Stimulated activated CD8-positive, alpha-beta memory T cell treated with anti-CD3 and anti-CD28 coated beads, Interleukin-4, amount 100 ng/mL, for 1 hour (primary cell): ENCODE measurements at places on chromosomes 12 and 14.

DNA sequence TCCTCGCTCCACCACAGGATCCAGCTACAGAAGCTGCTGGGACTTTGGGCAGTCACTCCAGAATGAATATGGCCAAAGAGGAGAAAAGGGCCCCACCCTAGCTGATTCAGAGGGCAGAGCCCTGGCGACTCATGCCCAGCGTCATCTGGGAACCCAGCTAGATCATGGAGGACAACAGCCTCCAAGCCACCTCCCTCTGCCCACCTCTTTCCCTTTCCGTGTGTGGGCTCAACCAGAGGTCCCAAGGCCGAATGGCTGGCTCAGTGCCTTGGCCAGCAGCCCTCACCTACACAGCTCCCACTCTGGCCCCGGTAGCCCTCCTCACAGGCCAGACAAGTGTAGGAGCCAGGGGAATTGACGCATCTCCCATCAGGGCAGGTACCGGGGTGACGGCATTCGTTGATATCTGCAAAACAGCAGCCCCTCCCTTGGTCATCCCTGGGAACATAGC is 17.4 kb downstream of the ISCA2 start:
- DNase-seq: no peak

DNA sequence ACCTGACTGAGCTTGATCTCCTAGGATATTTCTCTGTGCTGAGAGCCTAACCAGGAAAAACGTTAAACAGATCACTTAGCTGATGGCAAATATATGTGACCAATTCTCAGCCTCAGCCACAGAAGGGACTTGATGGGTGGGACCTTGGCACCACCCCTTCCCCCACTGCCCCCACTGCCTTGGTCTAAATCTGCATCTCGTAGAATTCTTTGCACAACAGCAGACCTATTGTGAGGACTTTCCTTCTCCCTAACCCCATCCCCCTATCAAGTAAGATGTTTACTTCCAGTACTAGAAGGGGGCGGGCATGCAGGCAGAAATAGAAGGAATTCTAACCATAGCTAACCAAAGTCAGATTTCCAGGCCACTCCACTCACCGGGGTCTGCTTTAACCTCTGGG is 313.2 kb downstream of the PCNX1 start:
- DNase-seq: no peak

DNA sequence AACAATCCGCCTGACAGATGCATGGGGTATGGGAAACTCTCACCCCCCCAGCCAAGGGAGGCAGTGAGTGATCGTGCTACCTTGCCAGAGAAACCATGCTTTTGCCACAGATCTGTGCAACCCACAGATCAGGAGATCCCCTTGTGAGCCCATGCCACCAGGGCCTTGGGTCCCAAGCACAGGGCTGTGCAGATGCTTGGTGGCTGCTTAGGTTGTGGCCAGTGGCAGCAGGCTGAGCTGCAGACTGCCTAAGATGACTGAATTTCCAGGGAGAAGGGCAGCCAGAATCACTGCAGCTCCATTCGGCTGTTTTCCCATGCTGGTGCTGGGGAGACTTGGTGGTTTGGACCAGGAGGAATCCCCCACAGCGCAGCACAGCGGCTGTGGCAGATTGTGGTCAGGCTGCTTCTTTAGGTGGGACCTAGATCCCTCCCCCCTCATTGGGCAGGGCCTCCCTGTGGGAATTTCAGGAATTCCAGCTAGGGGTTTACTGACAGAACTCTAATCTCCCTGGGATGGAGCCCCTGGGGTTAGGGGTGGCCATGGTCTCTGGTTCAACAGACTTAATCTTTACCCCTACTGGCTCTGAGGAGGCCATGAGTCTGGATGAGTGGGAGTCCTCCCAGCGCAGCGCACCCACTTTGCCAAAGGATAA is 264.6 kb upstream of the DAAM1 start:
- DNase-seq: no peak

GRCh38 chr12:30694412-30695198 is 1.1 kb downstream of the IPO8 start:
- no peak for DNase-seq

DNA sequence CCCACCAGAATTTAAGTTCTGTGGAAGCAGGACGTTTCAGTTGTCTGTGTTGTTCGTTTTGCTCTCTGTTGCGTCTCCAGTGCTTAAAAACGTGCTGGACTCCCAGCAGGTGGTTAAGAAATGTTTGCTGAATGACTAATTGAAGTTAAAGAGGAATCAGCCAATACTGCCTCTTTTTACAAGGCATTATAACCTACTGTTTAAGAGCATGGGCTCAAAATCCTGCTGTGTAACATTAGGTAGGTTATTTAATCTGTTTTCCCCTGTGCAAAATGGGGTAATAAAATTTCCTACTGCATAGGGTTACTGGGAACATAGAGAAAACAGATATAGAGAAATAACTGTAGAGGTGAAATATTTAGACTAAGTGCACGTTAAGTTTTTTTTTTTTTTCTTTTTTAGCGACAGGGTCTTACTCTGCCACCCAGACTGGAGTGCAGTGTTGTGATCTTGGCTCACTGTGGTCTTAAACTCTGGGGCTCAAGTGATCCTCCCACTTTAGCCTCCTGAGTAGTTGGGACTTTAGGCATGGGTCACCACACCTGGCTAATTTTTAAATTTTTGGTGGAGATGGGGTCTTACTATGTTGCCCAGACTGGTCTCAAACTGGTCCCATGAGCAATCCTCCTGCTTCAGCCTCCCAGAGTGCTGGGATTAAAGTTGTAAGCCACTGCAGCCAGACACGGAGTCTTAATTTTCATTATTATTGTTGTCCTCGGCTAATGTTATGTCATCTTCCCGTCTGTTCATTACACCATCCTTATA is 139.4 kb upstream of the PRICKLE1 start:
- no peak for DNase-seq
